ENCODE measurements at places on chromosomes 13 and 19.

DNA sequence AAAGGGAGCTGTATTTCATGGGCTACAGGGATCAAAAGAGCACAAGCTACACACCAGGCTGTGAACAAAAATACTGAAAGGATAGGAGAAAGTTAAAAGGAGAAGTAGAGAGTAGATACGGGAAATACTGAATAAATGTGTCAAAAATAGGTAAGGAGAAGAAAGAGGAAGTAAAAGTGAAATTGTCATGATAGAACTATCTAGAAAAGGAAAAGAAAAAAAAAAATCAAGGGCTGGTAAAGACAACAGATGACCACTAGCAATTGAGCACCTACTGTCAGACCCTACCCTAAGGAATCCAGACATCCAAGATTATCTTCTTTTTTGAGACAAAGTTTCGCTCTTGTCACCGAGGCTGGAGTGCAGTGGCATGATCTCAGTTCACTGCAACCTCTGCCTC, 4.8 kb downstream of the RUBCNL start:
- no peak for DNase-seq

DNA sequence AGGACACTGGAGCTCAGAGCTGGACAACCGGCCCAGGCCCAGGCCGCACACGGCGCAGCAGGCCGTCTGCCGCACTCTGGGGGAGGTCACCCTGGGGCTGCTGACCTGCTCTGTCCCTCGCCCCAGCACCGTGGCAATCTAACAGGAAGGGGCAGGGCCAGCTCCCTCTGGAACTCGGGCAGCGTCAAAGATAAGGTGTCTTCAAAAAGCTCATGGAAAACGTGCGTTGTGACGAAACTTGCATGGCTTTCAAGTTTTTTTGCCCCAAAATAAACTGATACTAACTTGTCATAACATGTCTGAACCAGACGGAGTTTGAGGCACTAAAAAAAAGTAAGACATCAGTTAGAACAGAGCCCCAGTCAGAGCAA, 12.2 kb upstream of the ATP8B3 start:
- no peak for DNase-seq

- no peak for DNase-seq
Observed at GRCh38 chr13:113537205-113537604, 46.7 kb upstream of the DCUN1D2 start.

- no peak for DNase-seq
Observed at GRCh38 chr13:39281539-39282150, 243.4 kb downstream of the NHLRC3 start.

DNA sequence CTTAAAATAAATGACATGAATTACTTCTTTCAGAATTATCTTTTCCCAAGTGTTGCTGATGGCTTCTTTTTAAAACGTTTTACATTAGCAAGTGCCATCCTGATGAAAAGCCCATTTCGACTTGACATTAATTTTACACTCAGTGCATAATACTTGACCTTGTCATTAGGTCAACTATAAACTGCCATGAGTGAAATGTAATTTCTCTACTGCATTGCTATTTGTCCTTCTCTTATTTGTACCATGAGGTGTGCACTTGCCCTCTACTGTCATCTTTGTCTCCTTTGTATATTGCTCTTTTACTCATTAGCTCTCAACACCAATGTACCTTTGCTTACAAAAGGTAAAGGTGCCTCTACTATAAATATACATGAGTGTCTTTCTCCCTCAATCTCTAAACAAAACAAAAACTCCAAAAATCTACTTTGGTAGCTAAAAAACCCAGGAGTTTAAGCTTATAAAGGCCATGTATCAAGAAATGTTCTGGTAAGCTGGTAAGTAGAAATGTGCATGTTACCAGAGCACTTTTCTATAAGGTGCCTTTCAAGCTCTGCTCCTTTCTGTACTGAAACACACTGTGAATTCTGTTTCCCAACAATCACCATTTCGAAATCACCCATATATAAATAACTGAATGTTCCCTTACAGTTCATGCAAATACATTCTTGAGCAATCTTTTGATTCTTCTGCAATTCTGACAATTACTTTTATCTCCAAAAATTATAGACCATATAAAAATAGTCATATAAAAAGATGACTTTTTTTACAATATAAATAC, 351.4 kb downstream of the SLITRK5 start:
- DNase-seq, result no peak

GRCh38 chr19:33193865-33194362, at the start of gene LRP3:
Gene LRP3, plus strand, starts transcription at chr19:33194330. Its CDS starts 456 bp downstream, at chr19:33194786.
- no peak for DNase-seq

DNA sequence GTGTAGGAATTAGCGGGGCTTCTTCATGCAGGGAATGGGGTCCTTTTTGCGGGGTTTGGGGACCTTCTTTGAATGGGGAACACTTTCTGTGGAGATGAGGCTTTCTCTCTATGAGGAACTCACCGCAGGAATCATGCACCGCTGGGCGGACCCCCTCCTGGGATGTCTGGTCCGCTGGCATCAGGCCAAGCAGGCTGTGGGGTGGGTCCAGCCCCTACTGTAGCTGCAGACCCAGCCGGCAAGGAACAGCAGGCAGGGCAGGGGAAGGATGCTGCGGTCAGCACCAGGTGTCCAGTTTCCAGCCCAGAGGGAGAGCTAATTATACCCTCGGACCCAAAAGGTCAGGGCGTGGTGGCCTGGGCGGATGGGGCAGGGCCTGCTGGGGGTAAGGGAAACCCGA, 1.8 kb downstream of the MYBPC2 start:
- no peak for DNase-seq

DNA sequence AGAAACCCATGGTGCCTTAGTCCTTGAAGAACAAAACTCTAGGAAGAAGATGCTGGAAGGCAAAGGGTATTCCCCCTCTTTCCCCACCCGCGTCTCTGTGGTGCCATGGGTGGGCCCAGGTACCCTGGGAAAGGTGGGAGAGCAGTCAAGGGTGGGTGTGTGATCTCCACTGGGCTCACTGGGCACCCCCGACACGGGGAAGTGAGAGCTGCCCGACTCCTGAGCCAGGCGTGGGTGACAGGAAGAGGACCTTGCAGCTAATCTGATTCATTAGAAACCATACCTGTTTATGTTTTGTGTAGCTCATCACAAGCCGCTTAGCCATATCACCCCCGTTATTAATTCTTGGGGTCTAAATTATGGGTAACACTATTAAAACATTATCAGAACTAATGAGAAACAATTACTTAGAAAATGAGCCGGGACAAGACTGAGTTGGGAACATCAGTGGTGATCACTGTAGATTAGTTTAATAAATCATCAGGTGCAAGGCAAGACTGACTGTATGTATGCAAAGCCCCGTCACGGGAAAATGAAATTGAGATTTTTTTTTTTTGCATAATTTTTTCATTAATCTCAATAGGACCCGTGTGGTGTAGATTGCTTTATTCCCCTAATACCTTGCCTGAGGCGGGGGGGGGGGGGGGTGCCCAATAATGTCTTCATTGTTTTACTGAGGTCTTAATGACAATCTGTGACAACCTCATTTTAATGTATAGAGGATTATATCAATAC, 77.3 kb downstream of the ZIC5 start:
- no peak for DNase-seq

DNA sequence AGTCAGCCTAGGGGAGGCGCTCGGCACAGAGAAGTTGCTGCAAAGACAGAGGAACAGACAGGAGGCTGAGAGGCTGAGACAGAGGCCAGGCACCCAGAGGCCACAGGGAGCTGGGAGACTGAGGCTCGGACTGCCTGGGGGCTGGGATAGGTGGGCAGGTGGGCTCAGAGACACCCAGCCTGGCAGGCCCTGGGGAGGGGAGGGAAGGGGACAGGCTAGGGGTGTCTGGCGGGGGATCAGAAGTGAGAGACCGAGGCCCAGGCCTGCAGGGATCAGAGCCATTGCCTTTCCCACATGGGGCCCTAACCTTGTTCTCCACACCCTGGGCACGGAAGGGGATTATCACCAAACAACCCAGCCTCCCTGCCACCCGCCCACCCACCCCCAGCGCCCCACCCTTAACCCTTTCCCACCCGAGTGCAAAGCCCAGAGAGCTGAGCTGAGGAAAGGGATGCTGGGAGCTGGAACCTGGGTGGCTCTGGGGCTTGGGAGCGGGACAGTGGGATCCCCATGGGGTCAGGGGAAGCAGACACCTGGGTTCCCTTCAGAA, 1.3 kb downstream of the NTN5 start:
- DNase-seq, result no peak

GRCh38 chr13:65454403-65454802, 1775.7 kb downstream of the PCDH9 start:
- no peak for DNase-seq

- no peak for DNase-seq
Observed at GRCh38 chr13:30872685-30873461, 33.2 kb upstream of the MEDAG start.

GRCh38 chr13:50292081-50292480, 276.8 kb downstream of the KCNRG start:
- DNase-seq, result no peak

DNA sequence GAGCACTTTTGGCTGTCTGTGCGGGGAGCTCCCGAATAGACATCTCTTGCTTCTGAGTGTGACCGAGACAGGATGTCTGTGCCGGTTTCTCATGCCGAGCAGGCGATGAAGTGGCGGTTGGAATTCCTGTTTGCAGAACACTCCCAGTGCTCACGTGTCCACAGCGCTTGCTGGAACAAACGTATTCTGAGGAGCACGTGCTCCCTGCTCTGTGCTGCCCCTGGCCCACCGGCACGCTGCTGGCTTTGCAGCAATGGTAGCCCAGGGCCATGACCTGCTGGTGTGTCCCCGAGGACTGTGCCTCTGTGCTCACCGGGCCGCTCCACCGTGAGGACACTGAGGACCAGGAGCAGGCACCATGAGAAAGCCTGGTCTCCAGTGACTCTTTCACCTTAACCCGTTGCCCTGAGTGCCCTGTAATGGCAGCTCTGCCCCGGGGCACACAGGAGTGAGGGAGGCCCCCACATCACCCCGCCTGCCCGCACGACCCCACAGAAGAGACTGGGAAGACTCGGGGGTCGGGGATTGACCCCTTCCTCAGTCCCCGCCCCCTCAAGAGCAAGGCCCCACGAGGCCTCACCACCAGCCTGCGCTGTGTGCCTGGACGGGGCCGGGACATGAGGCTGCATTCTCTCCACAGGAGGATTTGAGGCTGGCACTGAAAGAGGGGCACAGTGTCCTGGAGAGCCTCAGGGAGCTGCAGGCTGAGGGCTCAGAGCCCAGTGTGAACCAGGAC, 40.0 kb upstream of the F7 start:
- no peak for DNase-seq

DNA sequence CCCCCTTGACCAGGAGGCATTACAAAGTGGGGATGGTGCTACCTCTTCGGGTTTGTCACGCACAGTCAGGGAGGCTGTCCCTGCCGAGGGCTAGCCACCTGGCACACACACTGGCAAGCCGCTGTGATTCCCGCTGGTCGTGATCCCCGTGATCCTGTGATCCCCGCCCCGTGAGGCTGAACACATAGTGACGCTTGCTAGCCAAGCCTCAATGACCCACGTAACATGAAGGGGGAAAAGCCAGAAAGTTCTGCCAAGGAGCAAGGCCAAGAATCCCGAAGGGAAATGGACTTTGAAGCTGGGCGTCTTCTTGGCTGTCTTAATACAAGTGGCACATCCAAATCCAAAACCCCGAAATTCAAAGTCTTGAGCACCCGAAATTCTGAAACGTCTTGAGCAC, 13.7 kb downstream of the LDLR start:
- no peak for DNase-seq

DNA sequence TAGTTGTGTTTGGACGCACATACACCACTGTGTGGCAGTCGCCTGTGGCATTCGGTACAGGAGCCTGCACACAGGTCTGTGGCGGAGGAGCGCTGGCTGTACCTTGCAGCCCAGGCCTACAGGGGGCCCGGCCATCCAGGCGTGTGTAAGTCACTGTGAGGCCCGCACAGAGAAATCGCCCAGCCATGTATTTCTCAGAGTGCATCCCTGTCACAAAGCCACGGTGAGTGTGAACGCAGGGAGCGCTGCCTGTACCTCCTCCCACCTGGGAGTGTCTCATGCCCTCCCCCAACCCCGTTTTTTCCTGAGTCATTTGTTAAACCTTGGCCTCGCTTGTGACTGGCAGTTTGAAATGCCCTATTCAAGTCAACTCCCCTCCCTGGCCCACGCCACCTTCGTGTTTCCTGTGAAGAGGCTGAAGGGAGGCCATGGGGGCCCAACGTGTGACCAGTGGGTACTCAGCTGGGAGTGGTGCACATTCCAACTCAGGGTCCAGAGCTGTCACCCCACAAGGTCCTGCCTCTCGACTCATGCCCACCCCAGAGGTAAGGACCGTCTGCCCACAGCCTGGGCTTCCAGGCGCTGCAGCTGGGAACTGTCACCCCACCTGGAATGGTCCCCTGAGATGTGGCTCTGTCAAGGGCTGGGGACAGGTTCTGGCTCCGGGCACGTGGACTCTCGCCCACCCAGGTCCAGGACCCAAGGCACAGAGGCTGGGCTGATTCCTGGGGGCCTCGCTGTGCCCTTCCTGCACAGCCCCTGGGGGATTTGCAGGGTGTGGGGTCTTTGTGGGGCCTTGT, 11.6 kb upstream of the RASA3 start:
- DNase-seq, result no peak

DNA sequence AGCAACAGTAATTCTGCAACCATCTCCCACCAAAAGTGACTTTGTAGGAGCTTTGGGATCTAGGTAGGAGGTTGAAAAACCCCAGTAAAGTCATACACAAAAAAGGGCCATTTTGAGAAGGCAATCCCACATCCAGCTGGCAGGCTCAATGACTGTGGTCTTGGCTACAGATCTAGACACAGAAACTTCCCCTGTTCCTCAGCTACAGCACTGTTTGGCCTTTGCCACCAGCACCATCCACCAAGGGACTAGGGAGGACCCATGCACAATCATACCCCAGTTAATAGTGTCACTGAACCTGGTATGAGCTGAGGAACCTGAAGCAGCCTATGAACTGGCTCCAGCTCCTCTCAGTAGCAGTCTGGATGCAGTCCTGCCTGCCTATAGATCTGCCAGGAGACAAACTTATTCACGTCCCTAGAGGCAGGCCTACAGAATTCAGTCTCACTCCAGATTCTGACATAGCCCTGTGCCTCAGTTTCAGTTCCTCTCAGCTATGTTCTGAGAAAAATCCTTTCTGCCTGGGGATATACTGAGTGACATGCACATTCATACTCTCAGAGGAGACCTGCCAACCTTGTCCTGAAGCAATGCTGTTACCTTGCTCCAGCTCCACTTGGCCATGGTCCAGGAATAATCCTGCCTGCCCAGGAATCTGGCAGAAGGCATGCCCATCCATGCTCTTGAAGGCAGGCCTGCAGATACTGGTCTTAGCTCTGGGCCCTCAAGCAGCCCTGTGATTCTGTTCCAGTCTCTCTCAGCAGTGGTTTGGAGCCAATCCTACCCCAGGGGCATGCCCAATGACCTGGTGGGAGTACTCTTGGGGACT, 2048.3 kb upstream of the PCDH20 start:
- no peak for DNase-seq

Measured in stimulated activated CD4-positive, alpha-beta T cell treated with anti-CD3 and anti-CD28 coated beads, Interleukin-12 subunit alpha, Interleukin-12 subunit beta, amount 100 ng/mL, for 4 hours (primary cell).